ENCODE measurements at places on chromosomes 7 and 10.
A peak's percentile ranks its signal among the peaks of the same experiment; 100 is the strongest.

GRCh38 chr10:102291221-102291905 is 46.0 kb downstream of the GBF1 start:
- DNase-seq = no peak

- no peak for DNase-seq
Observed at GRCh38 chr10:1247598-1248261, 191.5 kb downstream of the WDR37 start.

- DNase-seq = no peak
Observed at GRCh38 chr7:73971704-73972341, 56.1 kb upstream of the ELN start.

GRCh38 chr10:96138102-96138501 is 8.0 kb downstream of the ZNF518A start:
- DNase-seq = no peak

DNA sequence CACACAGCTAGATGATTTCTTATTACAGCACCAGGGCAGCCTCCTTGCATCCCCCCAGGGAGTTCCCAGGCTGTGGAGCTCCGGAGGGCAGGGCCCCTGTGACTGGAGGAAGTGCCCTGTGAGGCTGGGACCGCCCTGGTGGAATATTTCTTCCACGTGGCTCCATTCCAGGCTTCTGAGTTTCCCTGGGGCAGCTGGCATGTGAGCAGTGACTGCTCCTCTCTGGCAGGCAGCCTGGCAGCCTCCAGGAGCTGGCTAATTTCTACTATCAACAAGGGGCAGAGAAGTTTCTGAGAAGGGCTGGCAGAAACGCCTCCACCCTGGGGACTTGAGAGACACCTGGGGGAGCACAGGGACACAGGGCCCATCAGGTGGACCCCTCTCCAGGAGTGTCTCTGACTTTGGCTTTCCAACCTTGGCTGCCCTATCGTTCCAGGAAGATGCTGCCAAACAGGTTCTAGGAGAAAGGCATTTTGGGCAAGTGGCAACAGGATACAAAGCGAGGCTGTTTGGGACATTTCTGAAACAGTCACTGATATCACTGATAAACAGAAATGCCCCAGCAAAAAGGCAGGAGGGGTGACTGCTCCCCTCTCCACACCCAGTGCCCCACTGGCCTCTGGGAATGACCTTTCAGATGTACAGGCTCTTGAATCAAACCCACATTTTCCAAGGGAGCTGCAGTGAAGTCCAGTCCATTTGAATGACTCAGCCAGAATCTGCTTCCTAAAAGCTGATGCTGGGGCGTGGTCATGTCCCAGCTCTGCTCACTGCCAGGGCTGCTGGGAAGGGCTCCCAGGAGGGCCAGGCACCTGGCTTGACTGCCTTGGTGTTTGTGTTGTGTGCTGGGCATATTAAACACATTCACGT is 16.1 kb downstream of the MYOF start:
- DNase-seq = no peak

DNA sequence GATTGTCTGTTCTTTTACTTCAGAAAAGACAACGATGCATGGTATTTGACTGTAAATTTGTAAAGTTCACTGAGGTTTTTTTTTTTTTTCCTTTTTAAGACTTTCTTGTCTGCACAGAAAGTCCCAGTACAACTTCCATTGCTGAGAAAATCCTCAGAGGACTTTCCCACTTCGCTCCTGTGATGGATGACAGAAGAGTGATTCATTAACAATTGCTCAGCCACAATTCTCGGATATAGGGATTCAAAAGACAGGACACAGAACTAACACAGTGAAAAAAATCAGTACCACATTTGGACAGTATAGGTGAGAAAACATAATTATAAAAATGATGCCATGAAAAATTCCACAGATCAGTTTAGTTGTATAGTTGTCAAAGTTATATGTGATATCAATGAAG is 48.0 kb downstream of the SEC23IP start:
- no peak for DNase-seq

- DNase-seq = no peak
Observed at GRCh38 chr7:7653593-7654187, 13.1 kb downstream of the UMAD1 start.

DNA sequence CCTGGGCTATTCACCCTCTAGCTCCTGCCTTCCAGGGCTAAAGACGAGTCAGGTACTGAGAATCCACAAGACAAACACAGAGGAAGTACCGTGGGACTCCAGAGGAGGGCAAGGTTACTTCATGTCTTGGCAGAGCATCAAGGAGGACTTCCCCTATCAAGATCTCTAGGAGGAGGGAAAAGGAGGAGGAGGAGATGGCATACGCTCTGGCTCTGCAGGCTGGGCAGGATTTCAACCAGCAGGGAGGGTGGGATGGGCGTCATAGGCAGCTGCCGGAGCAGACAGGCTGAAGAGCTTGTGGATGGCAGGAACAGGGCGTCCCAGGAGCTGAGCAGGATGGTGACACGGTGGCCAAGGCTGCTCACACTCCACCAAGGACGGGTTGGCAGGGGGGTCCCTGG is 21.3 kb downstream of the MDH2 start:
- no peak for DNase-seq

DNA sequence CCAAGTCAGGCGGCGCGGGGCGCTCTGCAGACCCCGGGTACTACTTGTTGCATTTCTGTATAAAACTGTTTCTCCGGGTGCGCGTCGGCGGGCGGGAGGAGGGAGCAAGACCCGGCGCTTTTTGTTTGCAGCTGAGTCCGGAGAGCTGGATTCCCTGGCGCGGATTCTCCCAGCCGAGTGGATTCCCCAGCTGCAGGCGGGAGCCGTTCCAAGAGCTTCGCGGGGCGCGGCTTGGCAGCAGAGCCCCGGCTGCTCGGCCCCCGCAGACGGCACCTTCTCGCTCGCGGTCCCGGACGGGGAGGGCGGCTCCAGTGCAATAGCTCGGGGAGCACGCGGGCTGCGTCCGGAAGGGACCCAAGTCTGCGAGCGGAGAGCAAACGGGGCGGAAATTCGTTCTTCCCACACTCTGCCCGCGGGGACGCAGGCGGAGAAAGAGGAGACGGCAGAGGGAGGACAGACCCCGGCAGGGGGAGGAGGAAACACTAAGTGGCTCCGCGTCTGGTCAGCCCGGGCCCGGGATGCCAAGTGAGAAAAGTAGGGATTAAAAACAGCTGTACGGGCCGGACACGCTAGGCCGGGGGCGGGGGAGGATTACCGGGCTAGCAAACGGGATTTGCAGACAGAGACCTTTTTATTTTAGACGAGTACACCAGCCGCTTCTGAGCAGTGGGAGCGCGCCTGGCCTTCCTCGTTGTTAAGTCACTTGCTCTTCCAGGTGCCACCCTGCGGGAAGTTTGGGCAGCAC is at the start of gene TRIL:
TSS of gene TRIL (minus strand) at position 96 of the 745 bp plus-strand sequence. CDS start 284 bp downstream, outside the sequence.
- DNase-seq = no peak

GRCh38 chr7:90190995-90191394 is 20.5 kb upstream of the STEAP2 start:
- DNase-seq = no peak

GRCh38 chr7:158274996-158275395 is 312.6 kb downstream of the PTPRN2 start:
- peak; percentile 32 for DNase-seq

DNA sequence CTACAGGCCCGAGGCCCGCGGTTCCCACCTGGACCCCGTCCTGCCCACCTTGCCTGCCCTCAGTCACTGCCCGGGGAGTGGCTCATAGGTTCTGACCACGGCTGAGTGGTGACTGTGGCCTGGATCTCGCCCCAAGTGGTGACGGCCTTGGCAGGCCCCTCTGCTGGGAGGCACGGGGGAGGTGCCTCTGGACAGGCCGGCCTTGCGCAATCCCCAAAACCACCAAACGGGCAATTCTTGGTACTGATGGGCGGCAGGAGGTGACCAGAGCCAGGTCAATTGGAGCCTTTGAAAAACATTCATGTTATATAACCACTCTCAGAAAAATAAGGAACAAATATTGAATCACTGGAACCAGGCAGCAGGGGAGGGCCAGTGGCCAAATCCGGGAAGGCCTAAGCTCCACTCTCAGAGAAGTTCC is 83.4 kb downstream of the PRKAG2 start:
- no peak for DNase-seq
